Mucosa of descending colon (tissue), 3 donors: ENCODE measurements at places on chromosomes 5 and 9.
A peak's percentile ranks its signal among the peaks of the same experiment; 100 is the strongest.

DNA sequence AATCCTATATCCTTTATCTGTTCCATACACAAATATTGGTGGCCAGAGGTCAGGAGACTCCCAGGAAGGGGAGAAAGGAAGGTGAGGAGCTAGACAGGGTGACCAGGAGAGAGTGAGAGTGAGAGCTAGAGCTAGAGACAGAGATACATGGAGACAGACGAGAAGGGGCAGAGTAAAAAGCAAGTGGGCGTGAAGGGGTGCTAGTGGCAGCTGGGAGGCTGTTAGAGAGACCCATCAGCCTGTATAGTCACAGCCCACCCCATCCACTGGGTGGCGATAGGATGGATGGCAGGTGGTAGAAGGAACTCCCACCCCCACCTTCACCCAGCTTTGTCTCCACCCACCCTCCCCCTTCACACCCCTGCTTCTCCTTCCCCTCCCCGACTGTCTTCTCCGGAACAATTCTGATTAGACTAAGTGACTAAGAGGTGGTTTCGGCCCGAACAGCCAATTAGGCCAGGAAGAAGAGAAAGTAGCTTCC, 32.8 kb downstream of the PCDH1 start:
- no peak for DNase-seq

- no peak for DNase-seq
Observed at GRCh38 chr5:147175516-147176097, 59.2 kb upstream of the STK32A start.

DNA sequence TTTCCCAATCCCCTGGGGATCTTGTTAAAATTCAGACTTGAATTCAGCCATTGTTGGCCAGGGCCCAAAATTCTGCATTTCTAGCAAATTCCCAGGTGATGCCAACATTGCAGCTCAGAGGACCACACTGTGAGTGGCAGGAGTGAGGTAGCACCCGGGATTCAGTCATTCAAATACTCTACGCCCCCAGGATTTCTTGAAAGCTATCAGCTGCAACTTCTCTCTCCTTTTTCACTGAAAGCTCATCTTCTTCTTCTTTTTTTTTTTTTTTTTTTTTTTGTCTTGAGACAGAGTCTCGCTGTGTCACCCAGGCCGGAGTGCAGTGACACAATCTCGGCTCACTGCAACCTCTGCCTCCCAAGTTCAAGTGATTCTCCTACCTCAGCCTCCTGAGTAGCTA, 19.3 kb upstream of the ANKH start:
- DNase-seq, result no peak

DNA sequence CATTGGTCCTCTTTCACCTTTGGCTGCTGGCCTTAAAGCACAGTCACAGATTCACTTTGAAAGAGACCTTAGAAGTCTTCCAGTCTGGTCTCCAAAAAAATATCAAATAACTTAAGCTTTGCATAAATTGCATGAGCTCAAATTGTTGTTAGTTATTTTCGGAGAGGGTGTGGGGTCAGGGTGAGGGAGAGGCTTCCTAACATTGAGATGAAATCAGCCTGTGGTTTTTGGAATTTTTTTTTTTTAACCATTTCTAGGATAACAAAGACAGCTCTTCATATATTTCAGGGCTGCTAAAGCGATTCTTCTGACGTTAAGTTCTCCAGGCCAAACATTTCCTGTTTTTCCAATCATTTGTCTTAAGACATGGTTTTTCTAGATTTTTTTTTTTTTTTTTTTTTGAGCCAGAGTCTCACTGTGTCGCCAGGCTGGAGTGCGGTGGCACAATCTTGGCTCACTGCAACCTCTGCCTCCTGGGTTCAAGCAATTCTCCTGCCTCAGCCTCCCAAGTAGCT, 4.5 kb downstream of the OCLN start:
- no peak for DNase-seq

- no peak for DNase-seq
Observed at GRCh38 chr5:33105521-33105941, 335.2 kb upstream of the TARS1 start.

DNA sequence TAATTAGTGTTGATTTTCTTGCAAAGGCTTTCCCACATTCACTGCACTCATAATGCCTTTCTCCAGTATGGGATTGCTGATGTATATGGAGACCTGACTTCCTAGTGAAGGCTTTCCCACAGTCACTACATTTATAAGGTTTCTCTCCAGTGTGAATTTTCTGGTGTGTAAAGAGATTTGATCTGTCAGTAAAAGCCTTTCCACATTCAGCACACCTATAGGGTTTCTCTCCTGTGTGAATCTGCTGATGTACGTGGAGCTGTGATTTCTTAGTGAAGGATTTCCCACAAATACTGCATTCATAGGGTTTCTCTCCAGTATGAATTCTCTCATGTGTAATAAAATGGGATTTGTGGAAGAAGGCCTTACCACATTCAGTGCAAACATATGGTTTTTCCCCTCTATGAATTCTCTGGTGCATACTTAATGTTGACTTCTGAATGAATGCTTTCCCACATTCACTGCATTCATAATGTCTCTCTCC, 31.1 kb downstream of the ZNF484 start:
- DNase-seq, result no peak

GRCh38 chr9:123339666-123340510, 16.1 kb upstream of the CRB2 start:
- DNase-seq, result no peak

DNA sequence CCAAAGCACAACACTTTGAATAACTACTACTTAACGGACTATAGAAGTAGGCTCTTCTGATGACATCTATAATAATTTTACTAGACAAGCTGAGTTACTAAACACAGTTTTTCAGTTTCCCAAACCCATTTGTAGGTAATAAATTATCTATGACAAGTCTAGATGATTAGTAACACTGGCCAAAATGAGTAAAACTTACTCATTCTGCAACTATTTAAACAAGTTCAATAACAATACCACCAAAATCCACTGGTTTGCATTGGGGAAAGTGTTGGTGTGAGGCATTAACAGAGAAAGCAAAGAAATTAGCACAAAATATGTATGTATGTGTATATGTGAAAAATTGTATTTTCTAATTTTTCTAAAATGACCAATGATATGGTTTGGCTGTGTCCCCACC, 119.3 kb downstream of the NR2F1-AS1 start:
- DNase-seq, result no peak

- DNase-seq, result no peak
Observed at GRCh38 chr9:86983620-86984259, 36.4 kb upstream of the GAS1 start.

GRCh38 chr9:5622016-5622415, 6.9 kb upstream of the RIC1 start:
- no peak for DNase-seq

- DNase-seq, result no peak
Observed at GRCh38 chr5:91487420-91487819, 104.3 kb upstream of the ARRDC3 start.

GRCh38 chr5:95934207-95934804, 27.3 kb downstream of the ELL2 start:
- no peak for DNase-seq

DNA sequence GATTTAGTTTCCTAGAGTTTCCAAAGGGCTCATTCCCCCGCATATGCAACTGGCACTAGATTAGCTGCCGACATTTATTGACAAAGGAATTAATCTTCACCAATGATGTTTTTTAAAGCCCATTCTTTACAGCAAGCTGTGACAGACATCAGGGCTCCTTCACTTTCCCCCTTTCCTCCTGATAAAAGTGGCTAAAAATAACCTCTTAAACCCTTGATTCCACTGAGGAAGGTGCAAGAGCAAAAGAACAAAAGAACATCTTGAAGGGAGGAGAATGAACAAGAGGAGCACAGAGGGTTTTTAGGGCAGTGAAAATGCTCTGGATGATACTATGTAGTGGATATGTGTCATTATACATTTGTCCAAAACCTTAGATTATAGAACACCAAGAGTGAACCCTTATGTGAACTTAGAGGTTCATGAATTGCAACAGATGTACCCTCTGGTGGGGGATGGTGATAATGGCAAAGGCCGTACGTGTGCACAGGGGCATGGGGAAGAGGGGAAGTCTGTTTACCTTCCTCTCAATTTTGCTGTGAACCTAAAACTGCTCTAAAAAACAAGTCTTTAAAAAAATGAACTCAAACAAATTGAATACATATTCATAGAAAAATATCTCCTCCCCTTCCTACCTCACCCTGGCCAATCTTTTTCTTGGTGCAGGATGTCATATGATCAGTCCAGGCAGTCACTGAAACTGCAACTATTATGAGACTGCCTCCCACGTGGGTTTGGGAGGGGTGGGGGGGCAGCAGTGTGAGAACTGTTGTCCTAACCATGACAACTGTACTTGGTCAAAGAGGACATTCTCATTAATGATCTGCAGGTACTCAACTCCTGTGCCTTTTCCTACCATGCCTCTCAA, 83.0 kb downstream of the MARCHF3 start:
- no peak for DNase-seq

- no peak for DNase-seq
Observed at GRCh38 chr5:165161204-165161603, 1655.8 kb downstream of the MAT2B start.

DNA sequence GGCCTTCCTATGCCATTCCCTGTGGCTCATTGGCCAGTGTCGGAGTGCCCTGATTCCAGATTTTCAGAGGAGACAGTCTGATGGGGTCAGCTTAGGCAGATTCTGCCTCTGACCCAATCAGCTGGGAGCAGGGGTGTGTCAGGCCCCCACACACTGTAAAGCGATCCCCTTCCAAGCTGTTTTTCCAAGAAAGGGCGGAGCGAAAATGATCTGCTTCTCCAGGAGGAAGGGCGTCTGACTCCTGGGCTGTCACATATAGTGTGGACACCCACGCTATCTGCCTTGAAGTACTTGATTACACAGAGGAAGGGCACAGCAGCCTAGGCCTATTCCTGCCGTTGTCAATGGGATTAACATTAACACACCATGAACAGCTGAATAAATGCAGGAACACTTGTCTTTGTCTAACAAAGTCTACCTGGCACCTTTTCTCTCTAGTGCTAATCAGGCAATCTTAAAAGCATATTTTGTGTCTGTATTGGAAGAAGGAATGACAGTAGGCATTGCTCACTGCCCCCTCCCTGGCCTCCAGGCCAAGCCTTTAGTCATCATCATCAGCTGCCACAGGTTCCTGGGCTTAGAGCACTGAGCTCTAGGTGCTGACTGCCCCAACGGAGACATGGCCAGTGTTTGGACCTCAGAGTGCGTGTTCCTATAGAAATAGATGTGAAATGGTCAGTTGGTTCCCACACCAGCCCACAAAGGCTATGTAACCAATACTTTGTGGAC, 218.7 kb downstream of the MELK start:
- DNase-seq, result no peak

DNA sequence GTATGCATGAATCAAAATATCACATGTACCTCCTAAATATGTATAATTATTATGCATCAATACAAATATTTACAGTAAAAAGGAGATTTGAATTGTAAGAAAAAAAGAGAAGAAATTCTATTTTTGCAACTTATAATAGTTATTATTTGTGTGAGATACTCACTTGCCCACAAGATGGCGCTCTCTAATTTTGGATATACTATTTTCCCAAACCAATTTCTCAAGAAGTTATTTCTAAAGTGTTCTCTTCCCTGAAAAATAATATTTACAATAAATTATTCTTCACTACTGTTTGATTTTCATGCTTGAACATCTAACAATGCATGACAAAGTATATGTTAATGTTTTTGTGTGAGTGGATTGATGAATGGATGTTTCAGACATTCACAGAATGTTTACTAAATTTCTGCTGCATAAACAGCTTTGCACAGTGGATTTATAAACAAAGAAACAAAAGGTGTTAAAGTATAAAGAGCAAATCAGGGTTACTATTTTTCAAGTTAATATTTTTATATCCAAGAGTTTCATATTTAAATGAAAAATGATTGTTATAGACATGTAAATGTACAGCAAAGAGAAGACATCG, 503.4 kb downstream of the PDE4D start:
- no peak for DNase-seq

- DNase-seq, result peak; percentile 34
Observed at GRCh38 chr5:68554571-68555279, 339.2 kb downstream of the PIK3R1 start.

GRCh38 chr5:141876628-141877355, 1.4 kb downstream of the PCDH1 start:
- DNase-seq, result no peak

DNA sequence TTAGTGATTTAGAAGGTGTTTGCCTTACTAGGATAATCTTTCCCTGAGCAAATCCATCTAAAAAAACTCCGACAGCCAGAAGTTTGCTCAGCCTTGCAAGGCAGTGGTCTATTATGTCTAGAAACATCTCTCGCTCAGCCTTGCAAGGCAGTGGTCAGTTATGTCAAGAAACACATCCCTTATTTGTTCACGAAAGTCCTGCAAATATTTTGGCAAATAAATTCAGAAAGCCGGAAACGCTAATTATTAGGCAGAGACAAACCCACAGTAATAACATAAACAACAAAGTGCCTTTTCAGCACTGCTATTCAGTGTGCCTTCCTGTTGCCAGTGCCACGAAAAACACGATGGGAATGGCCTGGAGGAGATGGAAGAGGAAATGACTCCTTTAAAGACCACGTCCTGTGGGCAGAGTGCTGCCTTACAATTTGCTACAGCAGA, 184.5 kb downstream of the GNAQ start:
- DNase-seq, result no peak

DNA sequence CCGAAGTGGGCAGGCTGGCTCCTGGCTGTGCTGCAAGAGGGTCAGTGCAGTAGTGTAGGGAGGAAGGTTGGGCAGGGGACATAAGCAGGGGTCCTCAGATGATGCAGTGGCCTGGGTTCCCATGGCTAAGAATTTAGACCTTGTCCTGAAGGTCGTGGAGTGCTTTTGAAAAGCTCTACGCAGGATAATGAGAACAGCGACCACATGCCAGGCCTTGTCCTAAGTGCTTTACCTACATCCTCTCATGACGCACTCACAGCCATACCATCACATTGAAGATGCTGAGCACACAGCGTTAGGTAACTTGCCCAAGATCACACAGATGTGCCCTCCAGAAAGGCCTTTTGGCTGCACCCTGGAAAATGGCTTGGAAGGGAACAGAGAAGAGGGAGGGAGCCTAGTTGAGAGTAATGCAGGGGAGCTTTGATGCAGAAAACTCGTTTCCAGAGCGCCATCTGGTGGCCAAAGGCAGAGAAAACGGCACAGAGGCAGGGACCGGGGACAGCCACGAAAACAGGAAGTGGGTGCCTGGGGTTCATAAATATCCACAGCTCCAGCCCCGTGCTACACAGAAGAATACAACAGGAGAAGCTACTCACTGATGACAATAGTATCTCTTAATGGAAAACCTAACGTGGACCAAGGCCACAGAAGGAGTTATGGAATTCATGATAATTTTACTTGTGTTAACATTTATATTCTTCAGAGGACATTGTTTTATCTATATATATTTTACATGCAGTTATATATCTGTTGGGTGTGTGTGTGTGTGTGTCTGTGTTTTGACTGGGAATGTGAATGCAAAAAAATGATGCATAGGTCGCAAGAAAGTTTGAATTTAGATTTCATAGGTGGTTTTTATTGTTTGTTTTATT, 2.7 kb upstream of the PCDH12 start:
- DNase-seq, result peak; percentile 94
